NCI-H1092 (cell line): ENCODE measurements at places on chromosomes 2 and 18.
A peak's percentile ranks its signal among the peaks of the same experiment; 100 is the strongest.

- DNase-seq, result peak; percentile 22
Measured at GRCh38 chr18:63890950-63891304, 3.4 kb downstream of the SERPINB2 start.

DNA sequence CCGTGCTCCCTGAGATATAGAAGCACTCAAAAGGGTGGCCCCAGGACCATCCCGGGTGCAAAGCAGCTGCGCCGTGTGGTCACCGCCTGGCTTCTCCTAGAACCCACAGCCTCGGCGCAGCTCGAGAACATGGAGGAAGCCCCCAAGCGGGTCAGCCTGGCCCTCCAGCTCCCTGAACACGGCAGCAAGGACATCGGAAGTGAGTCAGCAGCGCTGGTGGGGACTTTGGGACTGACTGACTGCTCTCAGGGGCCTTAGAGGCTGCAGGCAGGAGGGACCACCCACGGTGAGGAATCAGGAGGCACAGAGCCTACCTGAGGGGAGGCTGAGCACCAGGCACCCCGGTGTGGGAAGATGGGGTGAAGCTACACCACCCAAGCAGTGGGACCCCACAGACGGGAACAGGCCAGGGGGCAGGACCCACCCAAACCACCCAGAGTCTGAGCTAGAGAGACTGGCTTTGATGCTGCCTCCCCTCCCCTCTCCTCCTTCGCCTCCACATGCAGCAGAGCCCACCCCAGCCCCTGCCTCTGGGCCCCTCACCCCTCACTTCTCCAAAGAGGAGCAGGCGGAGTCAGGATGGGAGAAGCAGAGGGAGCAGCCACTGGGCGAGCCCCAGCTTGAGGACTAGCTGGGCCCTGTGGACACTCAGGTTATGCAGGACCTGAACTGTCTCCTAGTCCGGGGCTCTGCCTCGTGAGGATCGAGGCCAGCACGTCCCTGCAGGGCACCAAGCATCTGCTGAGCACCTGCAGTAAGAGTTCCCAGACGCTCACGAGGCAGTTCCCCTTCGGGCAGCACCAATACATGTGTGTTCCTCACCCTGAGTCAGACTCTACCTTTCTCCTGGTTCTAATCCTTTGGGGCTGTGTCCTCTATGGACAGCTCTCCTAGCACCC lies 28.7 kb downstream of the MTERF4 start:
- DNase-seq, result no peak

- no peak for DNase-seq
Measured at GRCh38 chr2:44942304-44943030, 965 bp downstream of the SIX3 start.

- no peak for DNase-seq
Measured at GRCh38 chr2:41922177-41922576, 125.6 kb upstream of the PKDCC start.

DNA sequence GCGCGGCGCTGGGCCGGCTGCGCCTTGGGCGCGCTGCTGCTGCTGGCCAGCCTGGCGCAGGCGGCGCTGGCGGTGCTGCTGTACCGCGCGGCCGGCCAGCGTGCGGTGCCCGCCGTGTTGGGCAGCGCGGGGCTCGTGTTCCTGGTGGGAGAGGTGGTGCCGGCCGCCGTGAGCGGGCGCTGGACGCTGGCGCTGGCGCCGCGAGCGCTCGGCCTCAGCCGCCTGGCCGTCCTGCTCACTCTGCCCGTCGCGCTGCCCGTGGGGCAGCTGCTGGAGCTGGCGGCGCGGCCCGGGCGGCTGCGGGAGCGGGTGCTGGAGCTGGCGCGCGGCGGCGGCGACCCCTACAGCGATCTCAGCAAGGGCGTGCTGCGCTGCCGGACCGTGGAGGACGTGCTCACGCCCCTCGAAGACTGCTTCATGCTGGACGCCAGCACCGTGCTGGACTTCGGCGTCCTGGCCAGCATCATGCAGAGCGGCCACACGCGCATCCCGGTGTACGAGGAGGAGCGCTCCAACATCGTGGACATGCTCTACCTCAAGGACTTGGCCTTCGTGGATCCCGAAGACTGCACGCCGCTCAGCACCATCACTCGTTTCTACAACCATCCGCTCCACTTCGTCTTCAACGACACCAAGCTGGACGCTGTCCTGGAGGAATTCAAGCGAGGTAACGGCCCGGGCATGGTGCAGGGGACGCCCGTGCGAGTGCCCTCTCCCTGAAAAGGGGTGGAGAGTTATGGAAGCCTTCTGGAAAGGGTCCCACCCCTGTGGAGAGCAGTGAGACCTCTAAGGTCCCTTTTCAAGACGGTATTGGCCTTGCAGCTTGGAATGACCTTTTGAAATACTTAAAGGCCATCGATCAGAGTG lies 1.0 kb downstream of the CNNM3 start:
- DNase-seq, result no peak

DNA sequence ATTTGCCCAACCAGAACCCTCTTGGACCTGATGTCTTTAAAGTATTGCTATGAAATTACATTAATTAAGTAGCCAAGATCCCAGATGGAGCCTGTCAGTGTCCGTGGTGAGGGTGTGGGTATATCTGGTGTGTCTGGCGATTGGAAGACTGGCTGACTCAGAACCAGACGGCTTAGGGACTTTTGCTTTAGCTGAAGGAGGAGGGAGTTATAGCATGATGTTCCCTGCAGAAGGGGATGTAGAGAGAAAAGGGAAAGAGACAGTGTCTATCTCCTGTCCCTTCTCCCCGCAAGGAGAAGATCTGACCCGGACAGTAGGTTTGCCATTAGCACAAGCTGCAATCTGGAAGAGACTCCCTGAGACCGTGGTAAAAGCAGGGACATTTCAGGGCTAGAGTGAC lies 60.6 kb downstream of the POU3F3 start:
- DNase-seq, result no peak

DNA sequence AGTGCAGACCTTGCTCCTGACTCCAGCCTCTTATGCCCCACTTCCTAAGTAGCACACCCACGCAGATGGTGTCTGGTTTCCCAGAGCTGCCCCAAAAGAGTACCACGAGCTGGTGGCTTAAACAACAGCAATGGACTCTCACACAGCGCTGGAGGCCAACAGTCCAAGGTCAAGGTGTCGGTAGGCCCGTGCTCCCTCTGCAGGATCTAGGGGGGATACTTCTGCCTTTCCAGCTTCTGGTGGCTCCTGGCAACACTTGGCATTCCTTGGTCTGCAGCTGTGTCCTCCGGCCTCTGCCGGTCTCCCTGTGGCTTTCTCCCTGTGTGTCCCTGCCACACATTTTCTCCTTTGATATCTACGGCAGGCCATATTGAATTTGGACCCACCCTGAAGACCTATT lies 99.0 kb downstream of the TSHZ1 start:
- DNase-seq, result no peak

DNA sequence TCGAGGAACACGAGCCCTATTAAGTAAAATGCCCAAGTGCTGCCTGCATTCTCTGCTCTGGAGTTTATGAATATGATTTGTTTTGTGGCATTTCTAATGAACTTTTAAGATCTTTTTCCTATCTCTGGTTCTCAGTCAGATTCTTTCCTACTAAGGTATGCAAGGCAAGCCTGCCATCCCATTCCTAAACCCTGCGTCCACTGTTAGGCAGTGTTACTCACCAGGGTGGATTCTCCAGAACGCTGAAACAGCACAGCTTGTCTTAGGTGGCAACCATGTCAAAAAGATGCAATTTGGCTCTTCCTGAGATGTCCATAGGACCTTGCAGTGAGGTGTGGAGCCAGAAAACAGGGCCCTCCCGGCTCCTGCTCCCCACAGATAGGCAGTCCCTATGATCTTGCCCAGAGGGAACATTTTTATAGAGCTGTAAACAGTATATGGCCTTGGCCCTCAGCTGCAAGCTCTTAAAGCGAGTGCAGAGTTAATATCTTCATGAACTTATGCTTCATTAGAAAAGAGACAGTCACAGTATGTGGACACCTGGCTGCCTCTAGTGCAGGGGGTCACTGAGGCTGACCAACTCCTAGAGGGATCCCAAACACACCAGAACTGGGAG lies 84.4 kb downstream of the TPGS2 start:
- DNase-seq, result no peak

DNA sequence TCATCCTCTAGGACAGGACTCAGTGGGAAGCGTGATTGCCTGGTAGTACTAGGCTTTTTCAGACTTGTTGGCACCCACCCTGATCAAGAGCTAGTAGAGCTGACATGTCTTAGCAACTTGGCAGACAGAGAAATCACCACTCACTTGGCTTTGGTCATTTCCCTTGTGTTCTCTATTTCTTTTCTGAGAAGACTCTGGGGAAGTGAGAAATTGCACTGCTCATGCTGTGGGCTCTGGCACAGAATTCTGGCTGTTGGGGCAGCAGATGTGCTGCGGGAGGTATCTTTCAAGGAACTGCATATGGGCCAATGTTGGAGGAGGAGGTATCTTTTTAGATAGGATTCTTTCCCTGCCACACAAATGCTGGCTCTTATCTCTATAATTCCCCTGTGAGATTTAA lies 529.1 kb upstream of the MEX3C start:
- no peak for DNase-seq

DNA sequence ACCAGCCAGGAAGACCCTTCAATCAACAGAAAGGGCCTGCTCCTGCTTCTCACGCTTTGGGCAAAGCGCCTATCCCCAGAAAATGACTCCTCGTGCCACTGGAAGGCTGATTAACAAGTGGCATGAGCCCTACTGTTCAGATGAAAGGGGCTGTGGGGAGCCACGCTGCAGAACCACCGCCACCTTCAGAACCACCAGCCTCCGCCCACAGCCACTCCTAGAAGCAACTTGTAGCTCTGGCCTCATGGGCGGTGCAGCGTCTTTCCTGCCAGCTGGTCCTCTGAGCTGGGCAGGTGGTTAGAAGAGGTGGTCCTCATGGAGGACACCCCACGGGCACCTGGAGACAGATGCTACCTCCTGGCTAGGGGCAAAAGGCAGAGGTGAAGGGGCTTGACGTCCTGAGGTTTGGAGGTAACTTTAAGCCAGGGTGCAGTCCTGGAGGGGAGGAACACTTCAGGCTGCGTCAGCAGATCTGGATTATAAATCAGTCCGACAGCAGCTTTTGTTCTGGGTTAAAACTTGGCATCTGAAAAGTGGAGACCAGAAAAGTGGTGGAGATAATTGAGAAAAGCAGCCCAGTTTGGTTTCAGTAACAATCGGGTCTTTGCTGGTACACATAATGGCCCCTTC lies 861 bp upstream of the SEMA4C start:
- DNase-seq, result no peak

- no peak for DNase-seq
Measured at GRCh38 chr2:19198381-19198780, 160.0 kb downstream of the OSR1 start.

- no peak for DNase-seq
Measured at GRCh38 chr2:218387369-218388194, 5.5 kb downstream of the SLC11A1 start.

- DNase-seq, result no peak
Measured at GRCh38 chr18:4250141-4250540, 205.0 kb downstream of the DLGAP1 start.

GRCh38 chr2:198499539-198499938 lies 695.1 kb downstream of the PLCL1 start:
- DNase-seq, result no peak

DNA sequence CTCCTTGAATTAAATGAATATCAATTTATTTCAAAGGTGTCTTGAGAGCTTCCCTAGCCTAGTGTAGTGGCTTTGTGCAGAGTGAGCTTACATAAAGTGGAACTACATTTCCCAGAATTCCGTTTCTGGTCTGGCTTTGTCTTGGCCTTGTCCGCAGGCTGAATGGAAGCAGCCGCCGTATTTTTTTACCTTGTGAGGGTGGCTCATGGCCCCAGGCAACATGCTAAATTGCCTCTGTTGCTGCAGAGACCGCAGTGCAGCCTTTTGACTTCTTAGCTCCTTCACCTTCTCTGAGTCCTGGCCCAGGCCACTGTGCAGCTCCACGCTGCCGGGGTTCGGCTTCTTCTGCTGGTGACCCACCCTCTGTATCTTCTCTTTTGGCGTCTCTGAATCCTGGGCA lies 114.8 kb upstream of the SLC38A11 start:
- no peak for DNase-seq

- DNase-seq, result no peak
Measured at GRCh38 chr2:128642821-128643220, 324.2 kb upstream of the HS6ST1 start.

DNA sequence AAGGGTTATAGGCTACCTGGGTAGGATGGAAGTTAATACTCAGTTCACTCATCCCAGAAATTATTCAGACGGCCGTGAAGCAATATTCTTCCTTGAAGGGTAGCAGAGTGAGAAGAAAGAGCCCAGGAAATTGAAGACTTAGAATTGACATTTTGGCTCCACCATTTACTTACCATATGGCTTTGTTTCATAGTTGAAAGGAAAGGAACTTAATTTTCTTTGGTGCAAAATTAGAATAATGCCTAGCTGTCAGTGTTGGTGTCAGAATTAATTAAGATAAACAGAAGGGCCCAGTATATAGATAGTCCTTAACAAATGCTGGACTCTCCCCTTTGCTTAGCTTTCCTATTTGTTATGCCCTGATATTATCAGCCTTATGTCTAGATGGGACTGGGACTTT lies 263.2 kb downstream of the KCNJ3 start:
- DNase-seq, result no peak

DNA sequence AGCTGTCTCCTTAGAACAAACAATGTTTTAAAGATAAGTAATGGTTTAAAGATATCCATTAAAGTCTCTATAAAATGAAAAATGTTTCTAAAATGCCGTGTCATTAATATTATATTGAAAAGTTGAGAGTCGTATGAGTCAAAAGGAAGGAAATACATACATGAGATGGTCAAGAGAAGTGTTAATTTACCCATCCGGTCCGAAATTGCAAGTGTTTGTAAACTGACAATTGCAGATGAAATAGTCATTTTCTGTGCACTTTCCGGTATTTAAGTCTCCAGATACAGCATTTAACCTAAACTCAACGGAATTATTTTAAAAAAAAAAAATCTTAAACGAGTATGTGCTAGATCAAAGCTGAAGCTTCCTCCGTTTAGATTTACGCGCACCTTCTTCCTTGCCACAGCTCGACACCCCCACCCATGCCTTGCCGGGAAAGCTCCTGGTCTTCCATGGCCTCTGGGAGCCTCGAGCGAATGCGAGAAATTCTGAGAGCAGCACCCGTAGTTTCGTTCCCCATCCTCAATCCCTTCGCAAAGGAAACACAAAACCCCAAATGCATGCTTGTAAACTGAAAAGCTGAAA lies 1.8 kb downstream of the DSC3 start:
- no peak for DNase-seq

- no peak for DNase-seq
Measured at GRCh38 chr18:55265984-55266383, 306.7 kb upstream of the CCDC68 start.

GRCh38 chr18:79818036-79818435 lies 20.3 kb downstream of the KCNG2 start:
- no peak for DNase-seq

- DNase-seq, result no peak
Measured at GRCh38 chr2:240369801-240370585, 65.5 kb upstream of the GPC1 start.

- DNase-seq, result no peak
Measured at GRCh38 chr2:235868224-235868623, 300.0 kb downstream of the GBX2 start.

- DNase-seq, result peak; percentile 12
Measured at GRCh38 chr2:56130463-56131070, 53.2 kb upstream of the CCDC85A start.

DNA sequence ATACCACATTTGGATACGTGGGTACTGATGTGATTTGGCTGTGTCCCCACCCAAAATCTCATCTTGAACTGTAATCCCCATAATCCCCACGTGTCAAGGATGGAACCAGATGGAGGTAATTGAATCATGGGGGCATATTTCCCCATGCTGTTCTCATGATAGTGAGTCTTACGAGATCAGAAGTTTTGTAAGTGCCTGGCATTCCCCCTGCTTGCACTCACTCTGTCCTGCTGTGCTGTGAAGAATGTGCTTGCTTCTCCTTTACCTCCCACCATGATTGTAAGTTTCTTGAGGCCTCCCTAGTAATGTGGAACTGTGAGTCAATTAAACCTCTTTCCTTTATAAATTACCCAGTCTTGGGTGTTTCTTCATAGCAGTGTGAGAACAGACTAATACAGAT lies 70.3 kb downstream of the CHST9 start:
- no peak for DNase-seq
